ENCODE measurements at places on chromosomes 2 and 18.

- DNase-seq, result no peak
Measured at GRCh38 chr2:9370746-9371145, 52.6 kb downstream of the ITGB1BP1 start.

GRCh38 chr2:145644820-145645302 lies 1124.9 kb upstream of the ZEB2 start:
- no peak for DNase-seq

DNA sequence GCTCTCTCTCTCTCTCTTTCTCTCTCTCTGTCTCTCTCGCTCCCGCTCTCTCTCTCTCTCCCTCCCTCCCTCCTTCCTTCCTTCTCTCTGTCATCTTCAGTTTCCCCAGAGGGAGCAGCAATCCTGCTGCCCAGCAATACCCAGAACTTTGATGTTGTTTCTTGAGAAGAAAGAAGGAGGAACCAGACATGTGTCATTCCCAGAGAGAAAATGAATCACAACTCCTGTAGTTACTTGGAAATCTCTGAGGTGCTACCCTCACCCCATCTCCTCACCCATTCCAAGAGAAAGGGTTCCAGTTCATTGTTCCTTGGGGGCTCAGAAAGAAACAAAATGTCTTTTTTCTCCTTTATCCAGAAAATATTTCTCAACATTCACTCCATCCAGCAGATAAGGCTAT lies 449.1 kb downstream of the TNS1 start:
- no peak for DNase-seq

- no peak for DNase-seq
Measured at GRCh38 chr2:128601298-128602037, 282.8 kb upstream of the HS6ST1 start.

DNA sequence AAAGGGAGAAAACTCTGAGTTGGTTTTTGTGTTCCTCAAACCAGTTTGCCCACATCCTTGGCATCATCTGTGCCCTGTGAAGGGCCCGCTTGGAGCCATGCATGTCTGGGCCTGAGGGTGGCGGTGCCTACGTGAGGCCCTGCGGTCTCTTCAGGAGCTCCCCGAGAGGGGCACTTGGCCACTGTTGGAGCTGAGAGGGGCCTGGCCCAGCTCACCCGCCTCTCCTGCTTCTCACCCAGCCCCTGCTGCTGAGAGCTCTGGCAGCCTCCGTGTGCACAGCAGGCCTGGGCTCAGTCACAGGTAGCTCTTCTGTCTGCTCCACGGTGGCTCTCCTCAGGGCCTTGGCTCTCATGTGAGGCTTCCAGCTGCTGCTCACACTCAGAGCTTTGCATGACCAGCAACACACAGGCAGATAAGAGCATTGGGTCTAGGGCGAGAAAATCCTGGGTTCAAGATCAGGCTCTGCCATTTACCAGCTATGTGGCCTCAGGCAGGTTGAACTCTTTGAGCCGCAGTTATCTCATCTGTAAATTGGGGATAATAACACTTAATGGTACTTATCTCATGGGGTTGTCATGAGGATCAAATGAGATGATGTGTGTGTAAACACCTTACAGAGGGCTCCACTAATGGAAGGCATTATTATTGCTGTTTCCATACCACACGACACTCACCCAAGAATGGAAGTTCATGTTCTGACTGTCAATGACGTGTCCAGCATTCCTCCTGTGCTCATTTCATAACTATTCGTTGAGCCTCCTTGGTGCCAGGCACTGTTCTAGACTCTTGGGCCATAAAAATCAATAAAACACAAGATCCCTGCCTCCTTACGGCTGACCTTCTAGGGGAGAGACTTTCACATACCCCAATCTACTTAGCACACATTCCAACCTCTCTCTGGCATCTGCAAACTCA lies 41.6 kb upstream of the PLB1 start:
- DNase-seq, result no peak

GRCh38 chr2:18922276-18922675 lies 332.9 kb upstream of the NT5C1B start:
- no peak for DNase-seq

- no peak for DNase-seq
Measured at GRCh38 chr18:7633171-7633570, 66.1 kb downstream of the PTPRM start.

DNA sequence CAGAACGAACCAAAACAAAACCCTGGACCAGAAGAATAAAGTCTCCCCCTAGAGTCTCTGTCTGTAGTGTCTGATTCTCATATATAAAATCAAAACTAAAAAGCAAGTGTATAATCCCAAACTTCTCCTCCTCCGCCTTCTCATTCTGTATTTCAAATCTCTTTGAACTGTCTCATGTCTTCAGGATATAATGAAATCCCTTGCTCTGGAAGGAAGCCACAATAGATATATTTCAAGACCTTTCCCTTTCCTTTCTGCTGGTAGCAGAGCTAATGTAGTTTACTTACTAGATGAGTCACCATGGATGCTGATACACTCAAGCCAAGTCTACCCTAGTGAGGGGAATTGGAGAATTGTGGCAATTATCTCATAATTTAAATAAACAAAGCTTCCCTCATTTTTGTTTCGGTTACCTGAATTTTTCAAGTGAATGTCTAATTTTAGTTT lies 33.5 kb upstream of the CCDC93 start:
- no peak for DNase-seq

DNA sequence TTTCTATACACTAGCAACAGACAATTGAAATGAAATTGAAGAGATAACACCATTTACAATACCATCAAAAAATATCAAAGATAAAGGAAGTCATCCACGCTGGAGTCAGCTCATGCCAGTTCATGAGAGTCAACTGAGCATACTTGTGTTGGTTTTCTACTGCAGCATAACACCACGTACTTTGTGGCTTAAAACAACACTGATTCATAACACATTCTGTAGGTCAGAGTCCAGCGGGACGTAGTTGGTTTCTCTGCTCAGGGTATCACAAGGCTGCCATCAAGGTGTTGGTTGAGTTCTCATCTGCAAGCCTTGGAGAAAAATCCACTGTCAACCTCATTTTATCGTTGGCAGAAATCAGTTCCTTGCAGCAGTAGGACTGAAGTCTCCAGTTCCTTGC lies 84.2 kb downstream of the TEX51 start:
- DNase-seq, result no peak

DNA sequence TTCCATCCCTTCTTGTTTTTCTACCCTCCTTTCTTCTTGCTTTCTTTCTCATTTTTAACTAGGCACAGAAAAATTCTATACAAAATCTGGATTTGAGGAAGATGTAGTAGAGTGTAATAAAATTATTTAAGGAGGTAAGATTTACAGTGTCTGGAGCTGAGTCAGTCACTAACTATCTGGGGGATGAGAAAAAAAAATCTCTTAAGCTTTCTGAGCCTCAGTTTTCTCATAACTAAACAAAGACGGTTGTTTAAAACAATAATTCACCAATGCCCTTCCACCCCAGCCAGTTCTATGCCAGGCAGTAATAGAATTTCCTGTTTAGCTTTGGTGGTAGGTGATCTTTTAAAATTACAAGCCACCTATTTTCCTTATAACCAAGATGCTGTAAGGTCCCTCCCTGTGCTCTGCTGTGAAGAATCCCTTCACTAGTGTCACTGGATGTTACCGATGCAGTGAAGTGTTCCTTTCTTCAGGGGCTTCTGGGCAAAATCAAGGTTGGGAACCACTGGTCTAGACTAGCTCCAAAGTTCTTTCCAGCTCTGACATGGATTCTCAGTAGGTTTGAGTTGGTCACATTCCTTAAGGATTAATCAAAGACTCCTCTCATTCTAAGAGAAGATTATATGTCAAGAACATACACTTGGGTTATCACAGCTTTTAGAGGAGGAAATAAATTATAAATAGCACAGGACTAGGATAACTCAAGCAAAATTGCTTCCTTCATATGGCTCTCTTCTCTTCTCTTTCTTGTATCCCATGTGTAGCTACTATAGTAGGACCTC lies 289.0 kb downstream of the CDH2 start:
- DNase-seq, result no peak

DNA sequence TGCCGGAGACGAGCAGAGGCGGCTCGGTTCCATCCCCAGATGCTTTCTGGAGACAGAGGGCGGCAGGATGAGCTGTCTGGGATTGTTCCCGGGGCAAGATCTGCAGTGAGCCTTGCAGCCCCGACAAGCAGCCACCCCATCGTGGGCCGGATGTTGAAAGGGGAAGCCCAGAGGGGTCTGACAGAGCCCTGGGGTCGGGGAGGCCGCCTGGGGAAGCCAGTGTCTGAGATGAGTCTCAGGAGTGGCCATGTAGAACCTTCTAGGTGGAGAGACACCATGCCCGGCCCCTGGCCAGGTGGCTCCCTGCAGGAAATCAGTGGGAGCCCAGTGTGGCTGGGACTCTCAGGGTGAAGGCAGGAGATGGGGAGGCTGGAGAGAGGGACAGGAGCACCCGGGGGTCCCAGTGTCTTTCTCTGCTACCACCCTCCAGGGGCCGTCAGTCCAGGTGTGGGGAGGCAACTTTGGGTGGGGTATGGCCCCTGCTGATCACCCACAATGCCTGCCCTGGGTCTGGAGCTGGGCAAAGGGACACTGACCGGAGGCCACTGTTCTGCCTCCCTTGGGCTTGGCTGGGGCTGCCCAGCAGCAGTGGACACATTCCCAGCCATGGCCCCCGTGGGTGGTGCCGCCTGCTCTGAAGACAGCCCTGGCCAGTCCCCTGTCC lies 128.3 kb upstream of the HS6ST1 start:
- no peak for DNase-seq

DNA sequence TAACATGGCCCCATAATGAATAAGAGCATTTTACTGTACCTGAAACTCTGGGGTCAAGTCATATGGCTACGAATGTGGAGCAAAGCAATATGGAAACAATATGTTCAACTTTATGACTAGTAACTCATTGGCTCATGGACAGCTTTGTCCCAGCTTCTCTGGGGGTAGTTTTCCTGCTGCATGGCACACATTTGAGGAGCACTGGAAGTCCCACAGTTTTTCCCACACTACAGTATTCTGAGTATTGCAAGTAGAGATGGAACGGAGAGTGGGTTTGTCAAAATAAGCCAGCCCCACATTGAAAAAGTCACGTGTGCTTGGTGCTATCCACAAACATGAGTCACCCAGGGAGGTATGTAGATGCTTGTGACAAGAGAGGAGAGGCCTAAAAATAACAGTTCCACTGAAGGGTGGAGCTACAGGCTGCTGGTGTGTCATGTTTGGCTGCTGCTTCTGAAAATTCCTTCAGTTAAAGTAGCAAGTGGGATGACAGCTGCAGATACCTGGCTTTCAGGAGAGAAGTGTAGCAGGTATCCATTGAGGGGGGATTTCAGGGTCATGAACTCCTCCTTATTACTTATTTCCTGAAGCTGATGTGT lies 48.2 kb upstream of the CTAGE1 start:
- DNase-seq, result peak; percentile 15

- no peak for DNase-seq
Measured at GRCh38 chr2:57698392-57698791, 348.2 kb upstream of the VRK2 start.

DNA sequence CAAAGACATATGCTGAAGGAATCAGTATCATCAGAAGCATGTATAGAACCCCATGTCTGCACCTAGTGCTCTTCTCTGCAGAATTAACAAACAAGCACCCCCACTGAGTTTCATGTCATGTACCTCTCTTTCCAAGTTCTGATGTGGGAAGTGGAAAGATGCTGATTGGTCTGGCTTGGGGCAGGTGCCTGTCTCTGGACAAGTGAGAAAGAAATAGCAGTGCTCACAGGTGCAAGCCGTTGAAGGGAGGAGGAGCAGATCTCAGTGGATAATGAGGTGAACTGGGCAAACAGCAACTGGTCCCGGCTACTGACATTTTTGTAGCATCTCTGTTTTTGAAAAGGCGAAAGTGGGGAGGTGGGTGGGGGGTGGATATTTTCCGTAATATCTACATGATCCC lies 17.5 kb upstream of the ACVR1 start:
- DNase-seq, result no peak

GRCh38 chr2:144468823-144469595 lies 50.9 kb downstream of the ZEB2 start:
- DNase-seq, result no peak

DNA sequence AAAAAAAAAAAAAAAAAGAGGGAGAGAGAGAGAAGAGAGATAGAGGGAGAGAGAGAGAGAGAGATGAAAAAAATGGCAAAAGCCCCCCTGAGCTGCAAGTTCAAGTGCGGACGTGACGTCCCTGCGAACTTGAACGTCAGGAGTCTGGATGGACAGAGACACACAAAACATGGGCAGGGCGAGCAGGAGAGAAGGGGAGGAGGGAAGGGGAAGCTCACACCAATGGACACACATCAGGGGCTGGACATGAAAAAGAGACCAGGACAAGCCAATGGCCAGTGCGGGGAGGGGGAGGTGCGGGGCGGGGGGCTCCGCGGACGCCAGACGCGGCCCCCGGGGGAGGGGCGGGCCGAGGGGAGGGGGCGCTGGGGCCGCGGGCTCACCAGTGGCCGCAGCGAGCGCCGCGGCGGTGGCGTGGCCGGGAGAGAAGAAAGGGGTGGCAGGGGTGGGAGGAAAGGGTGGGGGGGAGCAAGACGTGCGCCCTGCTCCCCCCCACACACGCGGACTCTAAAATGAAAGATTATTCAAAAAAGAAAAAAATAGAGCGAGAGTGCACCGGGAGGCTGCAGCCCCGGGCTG lies at the start of gene BCL11A:
BCL11A (minus strand) TSS at position 160 of the 579 bp plus-strand sequence. CDS start 384 bp downstream, outside the sequence.
- DNase-seq, result no peak

DNA sequence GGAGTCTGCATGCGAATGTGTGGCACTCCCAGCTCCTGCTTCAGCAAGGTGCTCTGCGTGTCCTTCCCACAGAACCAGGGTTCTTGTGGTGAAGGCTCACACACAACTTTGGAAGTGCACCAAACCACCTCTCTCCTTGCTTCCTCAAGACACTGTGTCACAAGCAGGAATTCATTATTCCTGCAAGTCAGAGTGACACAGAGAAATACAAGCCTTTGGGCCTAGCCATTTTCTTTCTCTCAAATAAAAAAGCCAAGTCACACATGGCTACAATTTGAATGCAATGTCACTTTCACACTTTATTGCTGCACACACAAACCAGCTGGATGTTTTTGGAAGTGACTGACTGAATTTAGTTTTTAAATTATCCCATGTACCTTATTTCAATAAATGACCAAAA lies 30.1 kb upstream of the THOC1 start:
- no peak for DNase-seq

DNA sequence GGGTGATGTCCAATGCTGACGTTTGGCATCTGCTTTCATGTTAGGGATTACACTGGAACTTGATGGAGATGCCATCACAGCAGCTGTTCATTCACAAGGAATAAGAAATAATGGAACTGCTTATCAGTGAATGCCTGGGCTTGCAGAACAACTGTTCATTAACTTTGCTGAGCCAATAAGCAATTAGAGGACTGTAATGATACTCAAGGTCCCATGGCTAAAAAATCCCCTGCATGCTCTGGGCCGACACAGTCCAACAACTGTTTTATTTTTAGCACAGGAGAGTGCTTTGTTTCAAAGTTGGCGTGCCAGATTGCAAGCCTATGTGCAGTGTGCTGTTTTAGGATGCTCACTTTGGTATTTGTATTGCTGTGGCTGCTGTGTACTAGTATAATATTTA lies 408.0 kb upstream of the RGPD4 start:
- DNase-seq, result no peak

GRCh38 chr18:66728951-66729350 lies 125.1 kb upstream of the CDH19 start:
- DNase-seq, result no peak
